GOT3 (cell line): ENCODE measurements at places on chromosomes 2 and 18.

DNA sequence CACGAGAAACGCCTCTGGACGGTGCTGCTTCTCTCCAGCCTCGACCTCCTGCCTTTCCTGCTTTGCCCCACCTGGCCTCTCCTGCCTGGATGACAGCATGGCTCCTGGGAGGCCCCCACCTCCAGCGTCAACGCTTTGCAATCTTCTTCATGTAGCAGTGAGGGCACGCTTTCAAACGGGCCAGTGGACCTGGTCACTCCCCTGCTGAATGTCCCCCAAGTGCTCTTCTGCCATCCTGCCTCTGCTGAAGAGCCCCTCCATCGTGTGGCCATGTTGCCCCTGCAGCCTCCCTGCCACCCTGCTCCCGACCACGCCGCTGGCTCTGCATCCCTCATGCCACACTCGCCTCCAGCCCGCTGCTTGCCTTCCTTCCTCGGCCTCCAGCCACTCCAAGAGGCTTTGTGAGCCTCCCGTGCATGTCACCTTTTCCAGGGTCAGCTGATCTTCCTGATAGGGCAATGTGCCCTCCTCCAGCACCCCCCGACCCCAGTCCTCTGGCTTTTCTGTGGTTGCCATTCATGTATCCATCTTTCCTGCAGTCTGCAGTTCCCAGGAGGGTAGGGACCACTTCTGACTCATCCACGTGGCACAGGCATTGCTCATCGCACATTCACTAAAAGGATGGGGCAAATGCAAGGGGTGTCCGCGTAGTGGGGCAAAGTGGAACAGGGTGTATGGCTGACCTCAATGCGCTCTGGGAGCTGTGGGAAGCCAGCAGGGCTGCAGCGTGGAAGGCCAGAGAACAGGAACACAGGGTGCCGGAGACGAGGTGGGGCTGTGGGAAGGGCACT is 268.8 kb downstream of the TWIST2 start:
- DNase-seq = no peak

- DNase-seq = no peak
Observed at GRCh38 chr2:120896901-120897300, 161.2 kb downstream of the GLI2 start.

- no peak for DNase-seq
Observed at GRCh38 chr2:100485396-100485795, 15.1 kb downstream of the NMS start.

DNA sequence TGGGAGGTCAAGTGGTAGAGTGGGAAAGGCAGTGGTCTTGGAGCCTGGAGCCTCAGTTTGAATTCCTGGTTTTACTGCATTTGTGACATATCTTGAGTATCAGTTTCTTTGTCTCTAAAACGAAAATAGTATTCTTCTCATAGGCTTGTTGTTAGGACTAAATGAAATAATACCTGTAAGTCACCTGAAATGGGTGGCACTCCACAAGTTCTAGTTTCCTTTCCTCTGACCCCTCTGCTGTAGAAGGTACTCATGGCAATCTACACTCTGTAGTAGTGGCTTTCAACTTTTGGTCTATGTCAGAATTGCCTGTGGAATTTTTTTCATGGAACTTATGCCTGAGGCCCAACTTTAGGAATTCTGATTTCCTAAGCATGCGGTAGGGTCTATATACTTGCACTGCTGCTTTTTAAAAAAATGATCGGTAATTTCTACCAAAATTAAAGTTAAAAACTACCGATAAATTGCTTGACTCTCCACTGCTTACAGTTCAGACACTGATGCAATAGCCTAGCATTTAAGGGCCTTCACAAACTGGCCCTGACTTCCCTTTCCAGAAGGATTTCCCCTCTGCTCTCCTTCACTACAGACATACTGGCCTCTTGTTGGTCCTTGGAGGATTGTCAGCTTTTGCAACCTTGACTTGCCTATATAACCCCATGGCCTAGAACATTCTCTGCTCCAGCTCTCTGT is 47.2 kb downstream of the PLEK start:
- DNase-seq = no peak

DNA sequence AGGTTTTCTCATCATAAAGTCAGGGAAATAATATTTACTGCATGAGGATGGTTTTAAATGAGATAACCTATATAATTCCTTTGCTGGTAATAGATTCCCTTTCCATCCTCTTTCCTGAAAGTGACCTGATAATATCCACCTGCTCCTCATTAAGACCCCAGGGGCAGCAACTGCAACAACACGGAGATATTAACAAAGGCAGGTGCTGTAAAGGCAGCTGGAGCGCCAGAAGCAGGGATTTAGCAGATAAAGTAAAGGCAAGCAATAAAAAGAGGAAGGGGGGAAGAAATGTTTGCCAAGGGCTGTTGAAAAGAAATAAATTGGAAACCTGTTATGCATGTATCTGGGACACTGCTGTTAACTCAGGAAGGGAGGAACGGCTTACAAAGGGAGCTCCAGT is 472.6 kb upstream of the KLHL29 start:
- no peak for DNase-seq

DNA sequence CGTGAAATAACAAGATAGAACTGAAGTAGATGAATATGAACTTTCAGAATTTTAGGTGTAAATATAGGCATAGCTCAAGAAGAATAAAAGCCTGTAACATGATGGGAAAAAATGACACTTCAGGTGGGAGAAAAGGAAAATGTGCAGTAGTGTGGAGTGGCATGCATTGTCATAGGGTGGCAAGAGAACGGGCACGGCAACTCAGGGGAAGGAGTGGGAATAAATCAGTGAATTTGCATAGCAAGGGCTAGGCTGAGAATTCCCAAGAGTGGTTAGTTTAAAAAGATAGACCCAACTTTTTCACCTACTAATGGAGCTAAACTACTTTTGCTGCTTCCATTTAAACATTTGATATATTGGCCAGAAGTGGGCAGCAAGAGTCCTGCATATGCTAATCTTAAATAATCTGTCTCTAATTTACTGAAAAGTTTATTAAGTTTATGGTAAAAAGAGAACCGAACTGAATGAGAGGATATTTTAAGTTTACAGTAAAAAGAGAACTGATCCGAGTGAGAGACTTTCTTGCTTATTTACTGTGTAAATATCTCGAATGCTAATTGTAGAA is 228.1 kb downstream of the CTNNA2 start:
- no peak for DNase-seq
